CD4-positive, alpha-beta T cell treated with Interleukin-17A for 1 hour (primary cell): ENCODE measurements at places on chromosomes 1 and 21.

- DNase-seq = no peak
These were observed 1.7 kb downstream of the FOXO6 start for GRCh38 chr1:41362749-41363590.

DNA sequence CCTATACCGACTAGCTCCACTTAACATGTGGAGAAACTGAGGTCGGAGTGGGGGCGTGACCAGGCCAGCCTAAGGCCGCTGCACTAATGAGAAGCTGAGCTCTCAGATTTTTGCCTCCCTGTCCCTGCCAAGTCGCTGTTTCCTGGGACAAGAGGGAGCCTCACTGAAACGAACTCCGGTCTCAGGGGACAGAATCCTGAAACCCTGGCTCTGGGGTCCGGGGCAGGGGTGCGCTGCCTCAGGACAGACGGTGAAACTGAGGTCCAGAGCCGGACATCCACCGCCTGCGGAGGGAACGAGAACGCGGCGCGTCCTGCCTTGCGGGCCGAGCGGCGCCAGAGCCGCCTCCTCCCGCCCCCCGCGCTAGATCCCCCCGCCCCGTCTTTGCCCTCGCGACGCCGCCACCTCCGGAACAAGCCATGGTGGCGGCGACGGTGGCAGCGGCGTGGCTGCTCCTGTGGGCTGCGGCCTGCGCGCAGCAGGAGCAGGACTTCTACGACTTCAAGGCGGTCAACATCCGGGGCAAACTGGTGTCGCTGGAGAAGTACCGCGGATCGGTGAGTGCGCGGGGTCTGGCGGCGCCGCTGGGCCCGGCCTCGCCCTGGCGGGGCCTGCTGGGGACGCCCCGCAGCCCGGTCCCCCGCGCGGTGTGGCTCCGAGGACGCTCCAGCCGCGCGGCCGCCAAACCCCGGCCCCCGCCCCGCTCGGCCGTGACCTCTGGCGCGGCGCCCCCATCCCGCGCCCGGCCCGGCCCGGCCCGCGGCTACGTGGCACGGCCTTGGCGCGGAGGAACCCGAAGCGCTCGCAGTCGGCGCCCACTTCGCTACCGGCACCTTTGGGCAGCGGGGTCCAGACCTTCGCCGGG is at the start of gene GPX7:
TSS of gene GPX7 (plus strand) at position 381 of the 865 bp plus-strand sequence. CDS start at position 420, 39 bp downstream.
- peak; percentile 73 for DNase-seq

- DNase-seq = no peak
These were observed 8.9 kb downstream of the COQ8A start for GRCh38 chr1:226948996-226949395.

- DNase-seq = no peak
These were observed 291.6 kb downstream of the PLPP3 start for GRCh38 chr1:56287721-56288120.

GRCh38 chr1:223618680-223619079 is 46.8 kb downstream of the CAPN8 start:
- DNase-seq = no peak

- no peak for DNase-seq
These were observed 174.1 kb upstream of the ETV3 start for GRCh38 chr1:157312082-157312812.

- no peak for DNase-seq
These were observed 588.3 kb upstream of the USP24 start for GRCh38 chr1:55803429-55803828.

DNA sequence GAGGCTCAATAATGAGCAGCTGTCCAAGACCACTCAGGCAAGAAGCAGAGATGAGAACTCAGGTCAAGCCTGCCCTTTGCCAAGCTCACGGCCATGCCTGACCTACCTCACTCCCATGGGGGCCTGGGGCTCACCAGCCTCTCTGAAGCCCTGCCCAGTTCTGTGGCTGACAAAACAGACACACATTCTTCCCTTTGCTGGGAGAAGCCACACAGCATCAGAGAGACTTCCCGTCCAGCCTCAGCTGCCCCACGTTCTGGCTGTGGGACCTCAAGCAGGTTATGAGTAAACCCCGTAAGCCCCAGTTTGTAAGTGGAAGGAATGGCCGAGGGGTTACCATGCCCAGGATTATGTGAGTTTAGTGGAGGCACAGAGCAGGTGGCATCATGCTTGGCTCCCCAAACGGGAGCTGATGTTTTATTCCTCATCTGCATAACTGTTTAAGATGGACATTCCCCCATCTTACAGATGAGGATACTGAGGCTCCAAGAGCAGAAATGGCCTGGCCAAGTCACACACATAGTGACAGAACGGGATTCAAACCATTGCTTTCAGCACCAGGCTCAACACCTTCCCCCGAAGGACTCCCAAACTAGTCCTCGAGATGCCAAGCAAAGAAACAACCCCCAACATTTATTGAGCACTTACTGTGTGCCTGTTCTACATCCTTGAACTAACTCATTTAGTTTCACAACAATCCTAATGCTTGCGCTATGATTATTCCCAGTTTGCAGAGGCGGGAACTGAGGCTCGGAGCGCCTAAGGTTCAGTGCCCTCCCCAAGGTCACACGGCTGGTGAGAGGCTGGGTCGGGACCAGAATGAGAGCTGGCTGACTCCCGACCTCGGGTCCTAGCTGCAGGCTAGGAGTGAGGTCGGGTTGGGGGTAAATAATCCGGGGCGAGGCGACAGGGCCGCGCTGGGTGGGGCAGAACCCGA is 49.1 kb upstream of the LAPTM5 start:
- DNase-seq = no peak
